ENCODE measurements at places on chromosomes 2 and 18.

DNA sequence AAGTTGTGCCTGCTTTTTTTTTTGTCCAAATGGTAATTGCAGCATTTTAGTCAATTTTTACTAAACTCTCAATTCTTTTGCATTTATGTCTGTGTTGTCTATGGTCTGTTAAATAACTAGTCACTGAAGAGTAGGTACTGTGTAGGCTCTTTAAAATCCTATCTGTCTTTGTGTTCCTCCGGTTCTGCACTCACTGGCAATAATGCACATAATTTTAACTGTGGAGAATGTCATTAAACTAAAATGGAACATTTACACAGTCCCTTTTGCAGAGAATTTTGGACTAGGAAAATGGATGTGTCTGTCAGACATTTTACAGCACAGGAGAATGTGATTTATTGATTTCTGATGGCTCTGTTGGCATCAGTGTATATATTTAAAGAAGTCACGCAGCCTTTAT is 116.6 kb downstream of the ASXL3 start:
- no peak for DNase-seq

DNA sequence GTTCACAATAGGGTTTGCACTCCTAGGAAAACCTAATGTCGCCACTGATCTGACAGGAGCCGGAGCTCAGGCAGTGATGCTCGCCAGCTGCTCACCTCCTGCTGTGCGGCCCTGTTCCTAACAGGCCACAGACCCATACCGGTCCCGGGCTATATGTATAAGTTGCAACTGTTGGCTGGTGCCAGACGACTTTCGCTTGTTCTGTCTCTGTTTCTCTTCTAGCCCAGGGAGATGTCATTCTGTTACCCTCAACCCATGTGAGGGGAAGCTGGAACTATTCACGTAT is 170.3 kb downstream of the BCL2 start:
- no peak for DNase-seq

GRCh38 chr2:70959851-70960832 is 18.3 kb upstream of the ANKRD53 start:
- no peak for DNase-seq

DNA sequence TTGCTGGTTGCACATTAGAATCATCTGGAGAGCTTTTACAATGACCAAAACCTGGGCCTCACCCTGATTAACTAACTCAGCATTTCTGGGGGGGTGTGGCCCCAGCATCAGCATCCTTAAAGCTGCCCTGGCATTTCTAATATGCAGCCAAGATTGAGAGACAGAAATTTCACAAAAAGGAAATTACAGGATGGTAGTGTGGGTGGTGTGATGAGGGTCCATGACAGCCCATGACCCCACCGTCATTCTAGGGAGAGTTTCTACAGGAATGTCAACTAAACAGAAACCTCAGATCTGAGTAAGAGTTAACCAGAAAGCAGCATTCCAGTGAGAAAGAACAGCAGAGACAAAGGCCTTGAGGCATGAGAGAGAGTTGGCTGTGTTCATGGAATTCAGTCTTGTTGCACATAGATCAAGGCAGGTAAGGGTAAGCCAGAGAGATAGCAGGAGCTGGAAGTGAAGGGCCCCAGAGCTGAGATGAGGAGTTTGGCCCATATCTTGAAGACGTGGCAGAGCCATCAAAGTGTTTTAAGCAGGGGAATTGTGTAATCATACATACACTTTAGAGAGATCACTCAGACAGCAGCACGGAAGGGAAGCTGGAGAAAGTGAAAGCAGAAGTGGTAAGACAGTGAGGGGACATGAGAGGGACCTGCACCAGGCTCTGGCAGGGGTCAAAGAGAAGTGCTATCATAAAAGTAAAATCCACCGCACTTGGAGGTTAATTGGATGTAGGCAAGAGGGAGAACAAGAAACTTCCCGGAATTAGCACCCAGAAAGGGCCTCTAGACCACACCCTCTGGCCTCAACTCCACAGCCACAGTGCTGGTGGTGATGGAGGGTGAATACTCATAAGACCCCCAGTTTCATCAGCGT is 7.8 kb upstream of the TRABD2A start:
- DNase-seq = no peak

GRCh38 chr18:10231220-10231619 is 223.2 kb upstream of the APCDD1 start:
- no peak for DNase-seq

DNA sequence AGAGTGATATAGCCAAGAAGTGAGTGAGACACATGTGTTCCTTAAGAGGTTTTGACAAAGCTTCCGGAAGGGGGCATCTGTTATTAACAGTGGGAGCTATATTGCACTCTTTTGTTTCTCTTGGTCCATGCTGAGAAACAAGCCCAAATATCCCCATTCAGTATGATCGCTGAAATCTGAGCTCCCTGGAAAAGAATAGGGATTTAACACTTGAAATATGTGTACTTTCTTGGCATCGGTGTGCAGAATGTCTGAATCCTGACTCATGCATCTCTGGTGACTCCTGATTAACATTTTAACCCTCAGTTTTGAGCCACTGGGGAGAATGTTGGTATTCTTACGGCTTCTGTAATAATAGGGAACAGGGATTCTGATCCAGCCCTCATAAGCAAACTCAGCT is 448.1 kb downstream of the TSN start:
- no peak for DNase-seq

DNA sequence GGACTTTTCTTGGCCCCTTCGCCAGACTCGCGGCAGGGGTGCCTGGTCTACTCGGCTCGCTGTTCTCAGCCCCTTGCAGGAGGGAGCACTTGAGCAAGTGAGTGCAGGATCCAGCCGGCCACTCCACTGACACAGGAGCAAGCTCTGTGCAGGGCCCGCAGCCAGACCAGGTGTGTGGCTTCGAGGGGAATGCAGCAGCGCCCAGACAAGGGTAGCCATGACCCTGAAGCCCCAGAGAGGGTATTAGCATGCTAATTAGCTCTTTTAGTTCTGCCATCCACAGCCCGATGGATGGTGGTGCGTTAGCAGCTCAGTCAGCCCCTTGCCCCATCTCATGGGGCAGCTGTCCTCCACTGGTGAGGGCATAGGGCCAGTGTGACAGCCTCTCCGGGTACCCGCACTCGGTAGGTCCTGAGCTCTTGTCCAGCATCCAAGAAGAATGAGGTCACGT is 103.2 kb upstream of the HS6ST1 start:
- no peak for DNase-seq

DNA sequence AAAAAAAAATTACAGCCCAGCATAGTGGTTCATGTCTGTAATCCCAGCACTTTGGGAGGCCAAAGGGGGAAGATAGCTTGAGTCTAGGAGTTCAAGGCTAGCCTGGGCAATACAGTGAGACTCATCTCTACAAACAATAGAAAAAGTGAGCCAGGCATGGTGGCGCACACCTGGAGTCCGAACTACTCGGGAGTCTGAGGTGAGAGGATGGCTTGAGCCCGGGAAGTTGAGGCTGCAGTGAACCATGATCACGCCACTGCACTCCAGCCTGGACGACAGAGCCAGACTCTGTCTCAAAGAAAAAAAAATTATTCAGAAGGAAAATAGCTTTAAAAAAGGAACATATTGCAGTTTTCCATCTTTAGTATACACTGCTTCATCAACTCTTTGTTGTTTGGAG is 47.8 kb downstream of the CYP27C1 start:
- DNase-seq = no peak

GRCh38 chr2:240353944-240354343 is 81.5 kb upstream of the GPC1 start:
- DNase-seq = no peak

DNA sequence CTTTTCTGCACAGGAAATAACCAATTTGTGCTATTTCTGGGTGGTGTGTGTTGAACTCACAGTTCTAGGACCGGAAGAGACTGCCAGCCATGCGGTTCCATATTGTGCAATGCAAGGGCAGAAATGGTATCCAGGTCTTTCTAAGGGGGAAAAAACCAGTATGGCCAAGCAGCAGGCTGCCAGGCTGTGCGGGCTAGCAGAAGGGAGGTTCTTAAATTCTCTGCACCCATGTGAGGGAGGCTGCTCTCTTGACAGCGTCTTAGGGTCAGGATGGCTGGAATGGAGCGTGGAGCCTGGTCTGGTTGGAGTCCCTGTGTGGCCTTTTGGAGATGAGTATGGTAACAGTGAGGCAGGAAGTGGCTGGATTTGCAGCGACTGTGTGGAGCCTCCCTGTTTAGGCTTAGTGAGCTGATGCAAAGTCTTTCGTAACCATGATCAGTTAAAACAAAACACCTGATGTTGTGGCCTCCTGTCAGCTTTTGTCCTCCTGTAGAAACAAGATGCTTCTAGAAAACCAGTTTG is 52.6 kb downstream of the NCK2 start:
- DNase-seq = no peak

DNA sequence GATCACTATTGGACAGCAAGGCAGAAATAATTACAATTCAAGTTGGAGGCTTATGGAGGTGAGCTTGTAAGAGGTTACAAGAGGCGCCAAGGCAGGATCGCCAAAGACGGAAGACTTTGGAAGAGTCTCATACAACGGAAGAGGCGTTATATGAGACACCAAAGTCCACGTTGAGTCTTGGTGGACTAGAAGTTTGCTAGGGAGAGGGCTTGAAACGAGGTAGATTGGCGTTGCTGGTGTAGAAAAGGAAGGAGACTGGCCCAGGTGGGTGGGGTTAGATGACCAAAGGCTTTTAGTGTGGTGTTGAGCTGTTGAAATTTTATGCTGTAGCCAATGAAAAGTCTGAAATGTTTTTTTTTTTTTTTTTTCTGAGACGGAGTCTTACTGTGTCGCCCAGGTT is 1.4 kb downstream of the MSH2 start:
- no peak for DNase-seq

DNA sequence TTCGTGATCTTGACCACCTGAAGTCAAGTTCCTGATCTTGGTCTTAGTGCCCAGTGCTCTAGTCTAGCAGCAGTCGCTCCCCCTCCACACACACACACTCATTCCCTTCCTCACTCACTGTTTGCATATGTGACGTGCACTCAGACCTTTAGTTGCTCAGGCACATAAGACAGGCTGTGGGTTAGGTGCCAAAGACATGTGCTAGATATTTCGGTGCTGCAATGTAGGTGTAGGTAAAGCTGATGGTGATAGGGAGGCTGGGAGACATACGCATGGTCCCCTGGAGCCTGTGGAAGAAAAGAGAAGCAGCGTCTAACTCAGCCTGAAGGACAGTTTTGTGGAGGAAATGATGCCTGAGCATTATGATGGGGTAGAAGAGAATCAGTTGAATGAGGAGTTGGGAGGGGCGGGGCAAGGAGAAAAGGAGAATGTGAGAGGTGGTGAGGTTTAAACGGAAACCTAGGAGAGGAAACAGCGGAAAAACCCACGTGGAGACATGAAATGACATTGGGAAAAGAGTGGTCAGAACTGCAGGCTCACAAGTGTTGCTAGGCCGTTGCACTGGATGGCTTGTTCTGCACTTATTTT is 3.8 kb downstream of the TTC39C start:
- DNase-seq = no peak

DNA sequence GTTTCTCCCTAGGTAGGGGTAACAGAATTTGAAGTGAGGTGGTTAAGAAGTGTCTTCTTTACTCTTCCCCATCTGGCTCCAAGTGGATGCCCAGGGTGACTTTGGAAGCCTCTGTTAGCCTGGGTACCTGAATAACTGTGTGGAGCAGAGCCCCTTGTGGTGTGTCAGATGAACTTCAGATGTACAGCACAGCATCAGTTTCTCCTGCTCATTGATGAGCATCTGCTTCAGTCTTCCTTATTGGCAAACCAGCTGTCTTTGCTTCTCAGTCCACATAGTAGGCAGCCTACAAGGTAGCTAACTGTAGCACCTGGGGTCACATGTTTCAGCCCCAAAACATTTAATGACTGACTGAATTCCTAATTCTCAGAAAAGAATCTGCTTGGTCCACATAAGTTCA is 56.2 kb upstream of the ATP8B1 start:
- DNase-seq = no peak

DNA sequence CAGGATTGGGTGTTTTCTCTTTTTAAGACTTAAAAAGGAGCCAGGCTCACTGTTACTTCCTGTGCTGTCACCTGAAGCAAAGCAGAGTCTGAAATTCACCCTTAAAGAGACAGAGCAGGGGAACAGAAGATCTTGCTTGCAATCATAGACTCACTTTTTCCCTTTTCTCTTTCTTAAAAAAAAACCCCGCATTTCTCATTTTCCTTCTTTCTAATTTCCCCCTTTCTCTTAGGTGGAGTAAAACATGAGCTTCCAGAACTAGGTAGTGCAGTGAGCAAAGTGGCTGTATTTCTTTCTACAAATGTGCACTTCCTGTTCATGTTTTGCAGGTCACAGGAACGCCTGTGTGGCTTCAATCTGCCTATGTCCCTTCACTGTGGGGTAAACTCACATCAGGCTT is 381.2 kb downstream of the LPIN1 start:
- no peak for DNase-seq

GRCh38 chr2:40451918-40452605 is at the start of gene SLC8A1:
Gene SLC8A1 (minus strand): TSS chr2:40452090.
- peak; percentile 58 for DNase-seq

GRCh38 chr2:195486987-195487644 is 169.9 kb upstream of the SLC39A10 start:
- DNase-seq = no peak

DNA sequence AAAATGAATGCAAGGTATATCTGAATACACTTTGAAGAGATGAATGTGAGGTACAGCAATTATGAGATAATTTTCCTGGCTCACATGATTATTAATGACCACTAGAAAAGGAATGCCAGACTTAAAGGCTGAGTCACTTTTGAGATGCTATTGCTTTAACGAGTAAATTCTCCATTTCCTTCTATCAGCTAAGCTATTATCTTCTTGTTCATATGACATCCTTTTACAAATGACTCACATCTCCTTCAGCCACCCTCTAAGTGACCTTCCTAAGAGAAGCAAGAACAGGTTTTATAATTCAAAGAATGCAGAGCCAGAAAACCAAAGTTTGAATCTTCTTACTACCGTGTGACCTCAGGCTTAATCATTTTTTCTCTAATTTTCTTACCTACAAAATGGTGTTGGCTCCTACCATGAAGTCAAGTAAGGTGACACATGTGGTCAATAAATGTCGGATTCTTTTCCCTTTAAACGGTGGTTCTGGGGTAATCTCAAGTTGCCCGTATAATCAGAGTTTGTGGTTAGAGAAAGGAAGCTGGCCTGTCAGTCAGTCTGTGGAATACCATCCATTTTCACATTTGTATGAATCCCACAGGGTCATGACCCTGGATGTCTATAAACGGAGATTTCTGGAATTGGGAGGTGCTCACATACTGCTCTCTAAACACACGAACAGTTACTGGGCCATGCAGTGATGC is 184.0 kb upstream of the PID1 start:
- DNase-seq = no peak

DNA sequence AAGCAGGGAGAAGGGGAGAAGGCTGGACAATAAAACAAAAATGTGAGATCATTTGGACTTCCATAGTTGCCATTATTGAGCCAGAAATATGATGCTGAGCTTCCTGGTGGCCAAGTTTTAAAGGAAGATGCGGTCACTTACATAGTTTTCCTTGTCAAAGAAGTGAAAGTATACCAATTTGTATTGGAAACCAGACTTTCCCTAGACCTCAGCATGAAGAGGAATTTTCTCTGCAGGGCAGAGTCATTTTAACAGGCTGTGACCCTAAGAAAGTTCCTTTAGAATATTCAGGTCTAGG is 111.0 kb downstream of the GATA6 start:
- no peak for DNase-seq

GRCh38 chr18:5620289-5620688 is 76.5 kb upstream of the EPB41L3 start:
- DNase-seq = no peak

GRCh38 chr2:132581991-132582738 is 87.8 kb downstream of the LYPD1 start:
- peak; percentile 95 for DNase-seq

Measured in NCI-H774 (cell line).